Memory B cell (primary cell): ENCODE measurements at places on chromosomes 6 and 20.

- DNase-seq: peak; percentile 75
Measured at GRCh38 chr6:35297601-35298481, at the start of gene DEF6. Gene DEF6, plus strand, starts transcription at chr6:35297818. Its CDS starts 39 bp downstream, at chr6:35297857.

DNA sequence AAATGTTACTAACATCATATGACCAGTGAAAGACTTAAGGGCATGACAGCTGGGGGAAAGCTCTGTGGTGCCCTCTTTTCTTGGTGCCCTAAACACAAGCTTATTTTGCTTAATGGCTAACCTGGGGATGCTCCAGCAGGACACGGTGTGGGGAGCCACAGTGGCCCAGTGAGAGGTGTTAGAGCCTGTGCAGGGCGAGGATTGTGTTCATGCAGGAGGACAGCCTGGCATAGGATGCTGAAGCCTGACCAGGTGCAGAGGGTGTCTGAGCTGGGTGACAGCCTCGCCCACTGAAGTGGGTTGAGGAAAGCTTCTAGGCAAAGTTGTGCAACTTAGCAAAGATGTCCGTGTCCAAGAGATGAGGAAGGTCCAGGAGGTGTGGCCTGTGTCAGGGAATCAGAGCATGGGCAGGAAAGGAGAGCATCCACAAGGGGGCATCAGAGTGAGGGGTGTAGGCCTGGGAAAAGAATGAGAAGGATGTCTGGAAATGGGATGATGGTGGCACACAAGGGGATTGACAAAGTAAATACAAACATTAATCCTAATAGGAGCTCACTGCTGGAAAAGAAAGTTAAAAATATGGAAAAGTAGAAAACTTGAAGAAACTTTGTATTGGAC lies 33.9 kb downstream of the SLC17A4 start:
- peak; percentile 30 for DNase-seq

DNA sequence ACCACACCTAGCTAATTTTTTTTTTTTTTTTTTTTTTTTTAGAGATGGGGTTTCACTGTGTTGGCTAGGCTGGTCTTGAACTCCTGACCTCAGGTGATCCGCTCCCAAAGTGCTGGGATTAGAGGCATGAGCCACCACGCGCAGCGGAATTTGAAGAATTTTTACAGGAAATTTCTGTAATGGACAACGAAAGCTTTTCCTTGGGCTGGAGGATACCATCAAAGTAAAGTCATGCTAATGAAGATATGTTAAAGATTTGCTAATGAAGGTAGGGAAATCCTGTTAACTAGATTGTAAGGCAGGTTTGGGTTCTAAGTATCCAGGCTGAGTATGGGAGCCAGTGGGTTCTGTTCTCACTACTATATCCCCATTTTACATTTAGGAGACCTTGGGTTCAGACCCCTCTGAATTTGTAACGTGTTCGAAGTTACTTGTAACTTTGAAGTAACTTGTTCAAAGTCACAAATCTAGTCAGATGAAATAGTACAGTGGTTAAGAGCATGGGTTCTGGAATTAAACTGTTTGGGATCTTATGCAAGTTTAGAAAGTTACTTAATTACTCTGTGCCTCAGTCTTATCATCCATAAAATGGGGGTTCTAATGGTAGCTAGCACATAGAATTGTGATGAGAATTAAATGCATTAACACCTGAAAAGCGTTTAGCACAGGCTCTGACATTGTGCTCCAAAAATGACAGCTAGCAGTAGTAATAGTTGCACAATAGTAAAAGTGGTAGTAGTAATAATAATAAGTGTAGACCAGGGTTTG lies 123.4 kb upstream of the GPR6 start:
- no peak for DNase-seq

DNA sequence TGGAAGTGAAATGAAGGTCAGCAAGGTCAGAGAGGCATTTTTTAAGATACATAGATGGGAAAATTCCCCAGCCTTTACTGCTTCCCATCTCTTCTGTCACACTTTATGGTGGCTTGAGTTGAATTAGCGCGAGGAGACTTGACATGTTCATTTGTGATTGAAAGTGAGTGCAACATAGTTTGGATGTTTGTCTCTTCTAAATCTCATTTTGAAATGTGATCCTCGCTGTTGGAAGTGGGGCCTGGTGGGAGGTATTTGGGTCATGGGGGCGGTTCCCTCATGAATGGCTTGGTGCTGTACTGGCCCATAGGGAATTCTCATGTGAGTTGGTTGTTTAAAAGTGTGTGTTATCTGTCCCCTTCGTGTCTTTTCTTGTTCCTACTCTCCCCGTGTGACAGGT lies 237.2 kb downstream of the CDKAL1 start:
- DNase-seq: no peak

DNA sequence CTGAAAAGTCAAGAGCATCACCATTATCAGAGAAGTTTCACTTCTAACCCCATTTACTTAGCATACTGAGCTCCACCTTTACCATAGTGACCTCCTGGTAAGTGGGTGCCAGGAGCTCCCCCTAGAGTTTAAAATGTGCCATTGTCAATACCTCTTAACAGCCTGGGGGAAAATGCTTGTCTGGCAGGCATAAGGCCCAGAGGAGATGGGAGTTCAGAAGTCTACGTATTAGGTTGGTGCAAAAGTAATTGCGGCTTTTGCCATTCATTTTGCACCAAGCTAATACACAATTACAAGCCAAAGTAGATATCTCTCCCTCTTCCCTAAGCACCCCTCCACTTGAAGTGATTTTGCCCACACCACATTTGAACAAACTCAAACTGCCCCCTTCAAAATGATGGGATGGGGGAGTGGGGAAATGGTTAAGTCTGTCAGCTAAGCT lies 919.0 kb downstream of the KIF16B start:
- peak; percentile 11 for DNase-seq

- DNase-seq: peak; percentile 37
Measured at GRCh38 chr20:45842169-45842812, 8.7 kb downstream of the SNX21 start.

DNA sequence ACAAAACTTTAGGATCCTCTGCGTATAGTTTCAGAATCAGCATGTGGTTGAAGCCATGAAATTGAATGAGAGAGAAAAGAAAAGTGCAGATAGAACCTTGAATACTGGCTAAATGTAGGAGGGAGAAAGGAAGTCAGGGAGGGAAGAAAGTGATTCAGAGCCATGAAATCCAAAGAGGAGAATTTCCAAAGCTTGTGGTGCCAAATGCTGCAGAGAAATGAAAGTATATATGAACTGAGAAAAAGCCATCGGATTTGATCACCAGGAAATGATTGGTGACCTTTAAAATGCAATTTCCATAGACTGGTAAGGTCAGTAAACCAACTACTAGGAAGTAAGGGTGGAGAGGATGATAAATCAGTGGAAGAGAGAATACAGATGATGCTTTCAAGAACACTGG lies 142.3 kb downstream of the TFAP2A start:
- DNase-seq: no peak

DNA sequence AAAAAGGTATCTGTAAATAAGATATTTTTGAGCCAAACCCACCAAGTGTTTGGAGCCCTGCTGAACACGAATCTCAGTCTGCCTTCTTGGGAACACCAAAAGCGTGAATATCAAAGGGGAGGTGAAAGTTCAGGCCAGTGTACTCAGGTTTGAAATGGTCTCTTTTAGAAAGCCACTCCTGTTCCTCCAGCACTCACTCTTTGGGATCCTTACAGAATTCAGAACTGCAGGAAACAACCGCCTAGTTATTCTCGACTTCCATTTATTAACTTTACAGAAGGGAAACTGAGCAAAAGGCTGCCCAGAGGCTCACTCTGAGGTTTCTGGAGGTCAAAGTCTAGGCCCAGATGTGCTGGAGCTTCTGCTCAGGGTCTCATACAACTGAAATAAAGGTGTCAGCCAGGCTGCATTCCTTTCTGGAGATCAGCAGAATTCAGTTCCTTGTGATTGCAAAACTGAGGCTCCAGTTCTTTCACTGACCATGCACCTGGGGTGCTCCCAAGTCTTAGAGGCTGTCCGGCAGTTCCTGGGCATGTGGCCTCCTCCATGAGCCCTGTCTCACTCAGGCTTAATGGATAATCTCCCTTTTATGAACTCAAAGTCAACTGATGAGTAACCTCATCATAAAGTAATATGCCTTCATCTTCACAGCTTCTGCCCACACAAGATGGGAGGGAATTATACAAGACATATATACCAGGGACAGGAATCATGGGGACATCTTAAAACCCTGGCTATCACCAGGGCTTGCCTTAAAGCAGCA lies 65.5 kb upstream of the TNFAIP3 start:
- DNase-seq: no peak

GRCh38 chr6:5521322-5521721 lies 260.0 kb downstream of the FARS2 start:
- no peak for DNase-seq

- no peak for DNase-seq
Measured at GRCh38 chr6:125750692-125751333, 1.4 kb downstream of the HEY2 start.

GRCh38 chr6:143096403-143096802 lies 35.7 kb downstream of the AIG1 start:
- DNase-seq: no peak

DNA sequence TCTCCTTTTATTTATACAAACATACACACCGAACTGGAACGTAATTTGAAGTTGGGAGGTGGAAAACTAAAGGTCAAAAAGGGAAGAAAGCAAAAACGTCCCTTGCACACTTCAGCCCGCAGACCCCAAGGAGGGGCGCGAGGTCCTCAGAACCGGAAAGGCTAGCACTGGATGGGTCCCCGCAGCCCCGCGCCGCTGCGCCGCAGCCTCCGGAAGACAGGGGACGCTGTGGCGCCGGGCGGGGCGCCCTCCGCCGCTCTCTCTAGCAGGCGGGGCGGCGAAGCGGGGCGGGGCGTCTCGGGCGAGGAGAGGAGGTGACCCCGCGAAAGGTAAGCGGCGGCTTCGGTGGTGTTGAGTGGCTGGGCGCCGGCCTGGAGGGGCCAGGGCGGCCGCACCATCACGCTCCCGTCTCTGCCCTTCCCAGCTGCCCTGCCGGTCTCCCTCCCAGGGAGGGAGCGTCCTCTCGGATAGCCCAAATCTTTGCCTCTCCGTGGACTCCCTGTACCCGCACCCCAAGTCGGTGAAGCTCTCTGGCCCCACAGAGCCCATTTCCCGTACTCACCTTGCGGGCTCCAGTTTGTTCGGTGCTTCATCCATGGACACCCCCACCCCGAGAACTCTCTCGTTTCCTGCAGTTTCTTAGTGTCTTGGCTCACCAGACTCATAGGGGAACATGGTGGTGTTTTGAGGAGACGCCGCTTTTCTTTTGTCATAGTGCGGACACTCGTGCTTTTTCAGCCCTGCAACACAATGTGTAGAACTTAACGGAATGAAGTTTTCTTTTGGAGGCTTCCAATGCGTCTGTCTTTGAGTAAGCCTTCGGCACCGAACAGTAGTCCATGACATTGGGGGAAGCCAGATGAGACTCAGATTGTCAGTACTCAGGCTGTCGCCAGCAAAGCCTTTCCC lies at the start of gene SMIM8:
TSS of gene SMIM8 (plus strand) at position 285 of the 909 bp plus-strand sequence. CDS start 14,444 bp downstream, outside the sequence.
- DNase-seq: peak; percentile 76

DNA sequence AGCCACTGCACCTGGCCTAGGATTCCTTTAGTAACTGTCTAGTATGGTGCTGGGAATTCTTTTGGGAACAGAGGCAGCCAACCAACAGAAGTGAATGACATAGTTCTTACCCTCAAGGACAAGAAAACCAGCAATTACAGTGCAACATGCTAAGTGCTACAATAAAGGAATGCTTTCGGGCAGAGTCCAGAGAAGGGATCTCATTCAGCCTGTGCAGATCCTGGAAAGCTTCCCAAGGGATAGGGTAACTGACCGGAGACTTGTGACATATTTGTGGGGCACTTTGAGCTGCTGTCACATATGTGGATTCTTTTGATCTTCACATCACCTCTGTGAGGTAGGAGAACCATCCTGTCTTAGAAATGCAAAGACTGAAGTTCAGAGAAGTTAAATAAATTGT lies 46.8 kb downstream of the C6orf15 start:
- no peak for DNase-seq

DNA sequence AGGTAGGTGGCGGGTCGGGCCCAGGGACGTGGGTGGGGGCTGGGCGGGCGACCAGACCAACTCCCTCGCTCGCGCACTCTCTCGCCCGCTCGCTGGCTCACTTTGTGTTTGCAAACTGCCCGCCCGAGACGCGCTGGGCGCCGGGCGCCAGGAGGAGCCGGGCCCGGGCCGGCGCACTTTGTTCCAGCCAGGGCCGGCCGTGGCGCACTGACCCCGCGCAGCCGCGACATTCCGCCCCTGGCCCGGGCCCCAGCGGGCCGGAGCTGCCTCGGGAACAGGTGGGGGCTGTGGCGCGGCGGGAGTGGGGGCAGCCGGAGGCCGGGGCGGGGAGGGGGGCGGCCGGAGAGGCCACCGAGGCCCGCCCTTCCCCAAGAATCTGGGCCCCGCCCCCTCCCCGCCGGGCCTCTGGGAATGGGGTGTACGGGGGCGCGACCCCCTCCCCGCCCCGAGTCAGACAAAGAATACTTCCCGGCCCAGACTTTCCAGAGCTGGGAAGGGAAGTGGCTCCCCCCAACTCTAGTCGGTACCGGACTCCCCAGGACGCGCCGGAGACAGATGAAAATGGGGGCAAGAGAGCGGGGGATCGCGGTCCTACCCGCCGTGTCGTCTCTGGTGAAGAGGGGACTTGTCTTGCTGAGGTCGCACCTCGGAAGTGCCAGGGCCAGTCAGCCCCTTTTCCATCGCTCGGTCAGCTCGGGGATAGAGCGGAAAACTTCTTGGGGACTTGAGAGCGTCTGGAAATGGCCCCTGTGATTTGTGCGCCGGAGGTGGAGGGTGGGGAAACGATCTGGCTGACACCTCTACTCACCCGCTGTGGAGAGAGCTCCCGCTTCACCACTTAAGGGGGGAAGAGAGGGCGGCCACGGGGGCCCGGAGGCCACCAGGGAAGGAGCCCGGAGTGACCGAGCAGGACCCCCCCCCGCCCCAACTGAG lies 951 bp downstream of the FOXP4 start:
- peak; percentile 41 for DNase-seq

DNA sequence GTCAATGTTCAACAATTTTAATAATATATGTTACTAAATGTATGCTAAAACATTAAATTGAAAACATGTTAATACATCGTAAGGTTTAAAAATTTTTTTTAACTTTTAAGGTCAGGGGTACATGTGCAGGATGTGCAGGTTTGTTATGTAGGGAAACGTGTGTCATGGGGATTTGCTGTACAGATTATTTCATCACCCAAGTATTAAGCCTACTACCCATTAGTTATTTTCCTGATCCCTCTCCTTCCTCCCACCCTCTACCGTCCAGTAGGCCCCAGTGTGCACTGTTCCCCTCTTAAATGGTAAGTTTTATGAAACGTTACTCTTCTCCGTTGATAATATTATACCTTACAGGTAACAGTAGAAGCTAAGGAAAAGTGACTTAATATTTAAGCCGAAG lies 15.8 kb downstream of the PDE7B start:
- no peak for DNase-seq

GRCh38 chr6:133160536-133160935 lies 80.6 kb upstream of the EYA4 start:
- no peak for DNase-seq

GRCh38 chr6:39347206-39347605 lies 24.7 kb upstream of the KCNK16 start:
- DNase-seq: no peak

- no peak for DNase-seq
Measured at GRCh38 chr6:45699663-45700062, 316.0 kb downstream of the CLIC5 start.

DNA sequence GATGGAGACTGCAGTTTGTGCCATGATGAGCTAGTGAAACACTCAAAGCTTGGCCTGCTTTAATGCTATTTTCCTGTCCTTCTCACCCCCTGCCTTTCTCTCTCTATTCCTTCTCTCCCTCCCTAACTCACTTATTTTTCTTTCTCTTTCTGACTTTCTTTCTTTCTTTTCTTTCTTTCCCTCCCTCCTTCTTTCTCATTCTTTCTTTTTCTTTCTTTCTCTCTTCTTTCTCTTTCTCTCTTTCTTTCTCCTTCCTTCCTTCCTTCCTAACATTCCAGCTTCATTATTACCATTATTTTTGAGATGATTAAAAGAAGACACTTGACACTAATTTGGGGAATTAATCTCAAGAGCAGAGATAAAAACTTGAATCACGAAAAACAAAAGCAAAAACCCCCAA lies 39.5 kb upstream of the SLC22A23 start:
- DNase-seq: no peak
